ENCODE measurements at places on chromosomes 2 and 18. TPM values are rescaled to one million over a fixed set of nuclear protein-coding genes. Genes with fewer than 3 reads are reported as not detected.

Gene AQP12B
- total RNA-seq, result not detected

Gene C2orf66
- not detected for total RNA-seq

- no peak for DNase-seq
Observed at GRCh38 chr2:39772086-39772811, 6.8 kb downstream of the THUMPD2 start.

DNA sequence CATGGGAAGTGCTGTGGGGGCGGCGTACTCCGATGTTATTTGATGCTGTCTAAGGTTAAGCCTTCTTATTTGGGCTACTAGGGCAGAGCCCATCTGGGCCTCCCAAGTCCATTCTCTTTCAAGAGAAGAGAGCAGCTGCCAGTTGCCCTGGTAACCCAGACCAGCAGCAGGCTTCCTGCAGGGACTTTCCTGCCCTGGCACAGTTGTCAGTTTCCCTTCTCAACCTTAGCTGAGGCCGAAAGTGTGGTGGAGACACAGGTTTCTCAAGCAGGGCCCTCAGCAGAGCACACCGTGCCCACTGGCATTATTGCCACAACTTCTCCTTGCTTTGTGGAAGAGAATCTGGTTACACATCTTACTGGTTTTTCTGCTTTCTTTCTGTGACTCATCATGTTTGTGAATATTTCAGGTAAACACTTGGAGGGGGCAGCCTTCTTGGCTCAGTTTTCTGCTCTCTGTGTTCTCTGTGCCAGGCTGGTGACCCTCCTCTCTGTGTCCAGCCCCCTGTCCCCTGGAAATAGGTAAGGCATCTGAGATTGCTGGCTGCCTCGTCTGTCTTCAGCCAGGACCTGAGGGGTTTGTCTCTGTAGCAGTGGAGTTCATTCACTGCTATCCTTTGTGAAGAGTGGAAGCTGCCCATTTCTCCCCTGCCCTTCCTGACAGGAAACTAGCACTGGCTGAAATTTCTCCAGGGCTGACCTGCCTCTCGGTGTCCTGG is 111.0 kb downstream of the B3GNT2 start:
- DNase-seq, result no peak

DNA sequence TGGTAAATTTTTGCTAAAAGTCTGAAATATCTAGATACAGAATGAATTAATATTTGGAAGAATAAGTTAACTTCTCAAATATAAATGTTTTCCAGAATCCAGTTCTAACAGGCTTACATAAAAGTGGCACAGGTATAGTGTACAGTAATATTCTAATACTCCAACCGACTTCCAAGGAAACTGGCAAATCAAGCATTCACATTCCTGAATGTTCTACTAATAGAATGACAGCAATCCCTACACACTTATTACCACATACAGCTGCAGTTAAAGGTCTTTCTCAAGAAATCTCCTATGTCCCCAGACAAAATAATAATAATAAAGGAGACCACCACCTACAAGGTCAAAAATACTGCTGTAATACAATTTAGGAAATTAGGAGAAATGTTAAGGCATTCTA is 31.9 kb downstream of the TMEM131 start:
- no peak for DNase-seq

- DNase-seq, result no peak
Observed at GRCh38 chr2:74985978-74986609, 27.7 kb downstream of the POLE4 start.

DNA sequence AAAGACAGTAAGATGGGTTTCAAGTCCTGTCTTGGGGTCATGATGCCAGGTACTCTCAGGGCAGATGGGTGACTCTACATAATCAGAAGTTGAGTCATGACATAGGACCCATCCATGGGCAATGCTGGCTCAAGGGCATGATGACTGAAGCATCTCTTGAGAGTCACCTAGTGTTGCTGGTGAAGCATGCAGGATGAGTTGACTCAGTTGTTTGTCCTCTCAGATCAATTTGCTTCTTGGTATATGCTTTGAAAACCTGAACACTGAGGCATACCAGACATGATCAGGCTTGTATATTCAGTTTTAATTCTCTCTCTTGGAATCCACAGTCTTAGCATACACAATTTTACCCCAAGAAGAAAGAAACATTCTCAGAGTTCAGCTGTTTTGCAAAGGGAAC is 658.9 kb upstream of the NXPH2 start:
- no peak for DNase-seq

DNA sequence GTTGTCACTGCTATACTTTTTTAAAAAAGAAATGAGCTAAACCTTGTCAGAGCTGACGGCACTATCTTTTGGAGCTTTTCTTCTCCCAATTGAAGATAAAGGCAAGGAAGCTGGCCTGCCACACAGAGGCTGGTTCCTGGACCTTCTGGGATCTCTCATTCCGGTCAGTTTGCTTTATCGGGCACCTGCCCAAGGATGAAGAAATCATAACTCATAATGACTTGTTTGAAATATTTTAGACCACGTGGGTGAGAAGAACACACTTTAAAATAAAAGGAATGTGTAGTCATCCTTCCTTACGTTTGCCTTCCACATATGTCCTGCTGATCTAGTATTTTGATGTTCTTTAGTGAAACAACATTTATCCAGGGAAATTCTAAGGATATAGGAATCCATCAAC is 535.7 kb downstream of the DCC start:
- no peak for DNase-seq

DNA sequence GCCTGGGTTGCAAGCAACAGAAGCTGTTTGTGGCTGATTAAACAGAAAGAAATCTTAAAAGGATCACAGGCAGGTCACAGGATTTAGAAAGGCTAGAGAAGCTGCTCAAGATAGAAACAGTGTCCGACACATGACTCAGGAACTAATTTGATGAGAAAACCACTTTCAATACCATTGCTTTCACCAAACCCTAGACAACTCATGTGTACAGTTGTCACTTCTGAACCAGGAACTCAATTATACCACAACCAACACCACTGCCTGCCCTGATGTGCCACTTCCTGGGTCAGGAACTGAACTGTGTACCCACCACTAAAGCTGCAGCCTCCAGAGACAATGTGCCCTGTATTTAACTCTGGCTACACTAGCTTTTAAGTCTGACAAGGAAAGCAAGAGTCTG is 56.0 kb downstream of the TMEM247 start:
- no peak for DNase-seq

GRCh38 chr2:25177211-25177611 is 8.8 kb upstream of the POMC start:
- no peak for DNase-seq

Measured in esophagus squamous epithelium (tissue), 5 donors.